ENCODE measurements at places on chromosomes 1 and 21.
A peak's percentile ranks its signal among the peaks of the same experiment; 100 is the strongest.

- no peak for DNase-seq
Measured at GRCh38 chr1:96352733-96353132, 368.9 kb upstream of the PTBP2 start.

- DNase-seq: no peak
Measured at GRCh38 chr1:168842306-168842705, 113.3 kb upstream of the DPT start.

- no peak for DNase-seq
Measured at GRCh38 chr1:24987875-24988557, 57.9 kb upstream of the RUNX3 start.

GRCh38 chr1:156886583-156887281 is 6.8 kb upstream of the PEAR1 start:
- no peak for DNase-seq

GRCh38 chr1:231428377-231428776 is 6.3 kb upstream of the EGLN1 start:
- DNase-seq: no peak

GRCh38 chr1:35288761-35289160 is 20.3 kb downstream of the ZMYM4 start:
- no peak for DNase-seq

DNA sequence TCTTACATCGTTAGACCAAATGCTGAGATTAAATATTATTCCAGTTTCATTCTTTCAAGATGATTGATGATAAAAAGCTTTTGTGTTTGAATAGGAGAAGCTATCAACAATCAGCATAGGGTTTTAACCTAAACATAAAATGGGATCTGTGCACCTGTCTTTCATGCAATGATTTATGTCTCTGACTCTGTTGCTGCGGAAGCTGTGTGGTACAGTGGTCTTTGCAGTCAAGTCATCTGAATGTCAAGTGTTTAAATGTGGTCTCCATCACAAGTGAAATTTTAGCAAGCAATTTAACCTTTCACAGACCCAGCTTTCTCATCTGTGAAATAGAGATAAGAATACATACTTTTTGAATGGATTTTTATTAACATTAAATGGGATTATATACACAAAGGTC is 107.2 kb downstream of the PLPPR5 start:
- DNase-seq: no peak

- DNase-seq: no peak
Measured at GRCh38 chr1:235617808-235618207, 31.8 kb downstream of the GNG4 start.

DNA sequence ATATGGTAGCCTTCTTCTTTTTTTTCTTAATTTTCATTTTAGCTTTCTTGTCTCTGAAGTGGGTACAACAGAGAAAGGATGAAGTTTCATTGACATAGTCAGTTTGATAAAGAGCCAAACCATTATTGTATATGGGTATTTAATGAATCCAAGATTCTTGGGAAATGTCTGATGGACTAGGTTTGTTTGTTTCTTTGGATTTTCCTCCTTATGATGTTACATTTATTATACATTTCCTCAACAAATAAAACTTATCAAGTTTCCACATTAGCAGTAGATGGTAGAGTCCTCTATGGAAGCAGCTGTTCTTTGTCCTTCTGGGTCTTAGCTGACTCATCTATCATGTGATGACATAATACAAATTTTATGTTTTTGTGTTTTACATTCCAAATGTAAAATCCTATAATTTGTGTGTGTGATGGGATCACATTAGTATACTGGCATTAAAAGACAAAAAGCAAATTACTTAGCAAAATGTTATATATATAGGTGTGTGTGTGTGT is 6.0 kb downstream of the COL24A1 start:
- no peak for DNase-seq

- DNase-seq: no peak
Measured at GRCh38 chr1:211490038-211490678, 1.8 kb downstream of the RD3 start.

GRCh38 chr1:8256321-8256720 is 61.6 kb upstream of the SLC45A1 start:
- no peak for DNase-seq

GRCh38 chr21:37631319-37632117 is 264.9 kb downstream of the DYRK1A start:
- DNase-seq: no peak

DNA sequence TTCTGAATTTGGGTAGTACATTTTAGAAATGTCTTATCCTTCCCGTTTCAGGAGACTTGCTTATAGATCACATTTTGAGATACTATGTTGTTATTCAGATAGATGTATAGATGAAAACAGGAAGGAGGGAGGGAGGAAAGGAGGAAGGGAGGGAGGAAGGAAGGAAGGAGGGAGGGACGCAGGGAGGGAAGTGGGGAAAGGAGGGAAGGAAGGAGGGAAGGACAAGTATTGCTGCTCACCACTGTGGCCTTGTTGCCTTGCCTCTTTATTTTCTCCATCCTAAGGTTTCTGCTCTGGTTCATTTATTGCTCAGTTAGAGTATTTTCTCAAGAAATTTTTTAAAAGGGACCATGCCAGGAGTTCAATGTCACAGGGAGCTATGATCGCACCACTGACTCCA is 134.3 kb downstream of the LTN1 start:
- DNase-seq: no peak

GRCh38 chr1:175493321-175494010 is 249.9 kb downstream of the TNR start:
- DNase-seq: no peak

DNA sequence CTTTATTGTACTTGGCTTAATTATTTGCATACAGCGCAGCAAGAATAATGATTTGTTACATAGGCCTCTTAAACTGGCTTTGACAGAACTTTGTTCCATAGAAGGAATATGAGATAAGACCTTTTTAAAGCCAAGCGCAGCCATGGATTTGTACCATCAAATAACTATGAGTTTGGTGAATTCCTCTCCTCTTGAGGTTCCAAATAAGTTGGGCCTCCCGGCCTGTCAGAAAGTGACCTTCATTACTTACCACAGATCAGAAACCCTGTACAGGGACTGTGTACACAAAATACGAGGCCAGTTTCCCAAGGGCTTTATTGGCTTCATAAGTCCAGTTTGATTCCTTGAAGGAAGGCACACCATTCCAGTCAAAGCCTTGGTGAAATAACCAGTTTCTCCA is 21.8 kb upstream of the HSD3B1 start:
- DNase-seq: no peak

DNA sequence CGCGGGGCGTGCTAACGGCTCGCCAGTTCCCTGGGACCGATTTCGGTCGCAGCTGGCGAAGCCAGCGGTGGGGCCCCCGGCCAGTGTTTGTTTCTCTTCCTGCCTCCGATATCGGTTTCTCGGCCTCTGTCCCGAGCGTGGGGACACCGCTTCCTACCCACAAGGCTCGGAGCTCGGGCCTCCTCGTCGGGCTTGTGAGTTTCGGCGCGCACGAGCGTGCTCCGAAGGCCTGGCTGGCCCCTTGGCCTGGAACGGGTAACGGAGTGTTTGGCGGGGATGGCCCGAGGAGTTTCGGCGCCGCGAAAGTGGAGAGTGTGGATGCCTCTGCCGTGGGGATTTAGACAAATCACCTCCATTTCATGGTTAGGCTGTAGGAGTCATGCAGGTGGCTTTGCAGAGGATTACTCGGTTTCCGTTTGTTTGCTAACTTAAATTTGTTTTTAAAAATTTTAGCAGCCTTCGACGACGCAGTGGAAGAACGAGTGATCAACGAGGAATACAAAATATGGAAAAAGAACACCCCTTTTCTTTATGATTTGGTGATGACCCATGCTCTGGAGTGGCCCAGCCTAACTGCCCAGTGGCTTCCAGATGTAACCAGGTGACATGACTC is 559 bp downstream of the RBBP4 start:
- no peak for DNase-seq

- no peak for DNase-seq
Measured at GRCh38 chr1:70542856-70543255, 131.8 kb downstream of the CTH start.

DNA sequence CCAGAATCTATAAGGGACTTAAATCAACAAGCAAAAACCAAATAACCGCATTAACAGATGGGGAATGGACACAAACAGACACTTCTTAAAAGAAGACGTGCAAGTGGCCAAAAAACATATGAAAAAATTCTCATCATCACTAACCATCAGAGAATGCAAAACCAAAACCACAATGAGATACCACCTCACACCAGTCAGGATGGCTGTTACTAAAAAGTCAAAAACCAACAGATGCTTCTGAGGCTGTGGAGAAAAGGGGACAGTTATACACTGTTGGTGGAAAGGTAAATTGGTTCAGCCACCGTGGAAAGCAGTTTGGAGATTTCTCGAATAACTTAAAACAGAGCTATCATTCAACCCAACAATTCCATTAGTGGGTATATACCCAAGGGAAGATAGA is 124.9 kb upstream of the OLIG2 start:
- DNase-seq: no peak

DNA sequence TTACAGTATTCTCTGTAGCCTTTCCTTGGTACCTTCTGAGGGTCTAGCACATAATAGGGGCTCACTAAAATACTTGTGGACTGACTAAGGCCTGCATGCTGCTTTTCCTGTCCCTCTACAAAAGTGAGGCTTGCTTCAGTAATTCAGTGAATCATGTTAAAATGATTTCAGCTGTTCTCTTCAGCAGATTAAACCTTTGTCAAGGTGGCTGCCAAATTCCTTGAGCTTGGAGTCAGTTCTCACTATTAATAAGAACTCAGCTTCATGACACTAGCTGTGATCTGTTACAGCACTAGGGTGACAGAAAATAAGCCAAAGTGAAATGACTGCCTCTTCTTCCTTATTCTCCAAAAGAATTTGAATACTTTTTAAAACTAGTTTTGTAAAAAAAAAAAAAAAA is 128.8 kb downstream of the KCNN3 start:
- no peak for DNase-seq

DNA sequence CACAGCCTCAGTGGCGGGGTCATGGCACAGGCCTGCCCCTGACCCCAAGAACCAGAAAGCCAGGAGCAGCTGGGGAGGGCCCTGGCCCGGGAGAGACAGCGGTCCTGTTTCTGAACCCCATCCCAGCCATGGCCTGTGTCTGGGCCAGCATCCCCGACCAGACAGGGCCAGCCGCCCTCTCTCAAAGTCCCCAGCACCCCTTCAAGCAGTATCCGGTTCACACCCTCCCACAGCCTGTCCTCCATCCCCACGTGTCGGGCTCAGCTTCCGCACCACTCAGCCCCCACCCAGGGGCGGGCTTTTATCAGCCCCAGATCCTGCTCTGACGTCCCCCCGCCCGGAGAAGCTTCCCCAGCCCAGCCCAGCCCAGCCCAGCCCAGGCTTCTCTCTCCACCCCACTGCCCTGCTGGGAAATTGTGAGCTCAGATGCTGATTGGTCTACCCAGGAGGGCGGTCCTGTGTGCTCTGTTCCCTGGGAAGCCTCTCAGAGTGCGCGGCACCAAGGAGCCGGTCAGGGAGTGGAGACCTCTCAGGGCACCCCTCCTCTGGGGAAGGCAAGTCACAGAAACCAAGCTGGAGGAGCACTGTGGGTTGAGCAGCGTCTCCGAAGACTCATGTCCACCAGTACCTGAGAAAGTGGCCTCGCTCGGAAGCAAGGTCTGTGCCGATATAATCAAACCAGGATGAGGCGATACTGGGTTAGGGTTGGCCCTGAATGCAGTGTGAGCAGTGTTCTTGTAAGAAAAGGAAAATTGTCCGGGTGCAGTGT is 4.7 kb upstream of the FAAP20 start:
- DNase-seq: peak; percentile 76

- DNase-seq: no peak
Measured at GRCh38 chr1:196193896-196194559, 414.2 kb downstream of the KCNT2 start.

DNA sequence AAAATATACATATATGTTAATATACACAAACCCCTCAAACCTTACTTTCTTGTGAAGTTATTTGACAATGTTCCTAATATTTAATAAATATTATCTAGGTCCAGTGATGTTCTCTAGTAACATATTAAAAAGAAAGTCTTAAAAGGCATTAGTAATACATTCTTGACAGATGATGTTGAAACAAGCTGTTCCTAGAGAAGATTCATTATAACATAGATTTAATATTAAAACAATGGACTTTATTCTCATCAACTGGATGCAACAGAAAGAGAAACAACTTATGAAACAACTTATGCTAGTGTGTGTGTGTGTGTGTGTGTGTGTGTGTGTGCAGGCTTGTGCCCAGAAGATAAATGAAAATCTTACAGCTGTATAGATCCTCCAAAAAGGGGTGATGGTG is 68.5 kb upstream of the PLXNA2 start:
- DNase-seq: no peak

DNA sequence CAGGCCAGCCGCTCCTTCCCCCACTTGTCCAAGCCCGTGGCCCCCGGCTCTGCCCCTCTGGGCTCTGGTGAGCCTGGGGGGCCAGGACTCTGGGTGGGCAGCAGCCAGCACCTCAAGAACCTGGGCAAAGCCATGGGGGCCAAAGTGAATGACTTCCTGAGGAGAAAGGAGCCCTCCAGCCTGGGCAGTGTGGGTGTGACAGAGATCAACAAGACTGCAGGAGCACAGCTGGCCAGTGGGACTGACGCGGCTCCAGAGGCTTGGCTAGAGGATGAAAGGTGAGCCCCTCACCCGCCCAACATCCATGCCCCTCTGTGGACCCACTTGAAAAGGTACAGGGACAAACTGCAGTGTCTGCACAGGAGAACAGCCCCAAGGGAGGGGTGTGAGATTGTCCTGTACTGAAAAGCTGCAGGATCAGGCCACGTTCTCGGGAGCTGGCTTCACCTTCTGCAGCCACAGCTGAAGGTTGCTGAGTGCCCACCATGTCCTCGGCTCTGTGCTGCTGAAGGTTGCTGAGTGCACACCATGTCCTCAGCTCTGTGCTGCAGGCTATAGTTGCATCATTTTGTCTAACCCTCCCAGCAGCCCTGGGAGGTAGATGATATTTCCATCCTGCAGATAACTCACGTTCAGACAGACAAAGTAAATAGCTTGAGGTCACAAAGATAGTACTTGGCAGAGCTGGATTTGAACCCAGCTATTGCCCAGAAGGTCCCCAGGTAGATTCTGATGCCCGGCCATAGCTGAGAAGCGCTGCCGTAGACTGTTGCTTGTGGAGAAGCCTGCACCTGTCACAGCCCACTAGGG is 618 bp downstream of the C1orf226 start:
- no peak for DNase-seq

DNA sequence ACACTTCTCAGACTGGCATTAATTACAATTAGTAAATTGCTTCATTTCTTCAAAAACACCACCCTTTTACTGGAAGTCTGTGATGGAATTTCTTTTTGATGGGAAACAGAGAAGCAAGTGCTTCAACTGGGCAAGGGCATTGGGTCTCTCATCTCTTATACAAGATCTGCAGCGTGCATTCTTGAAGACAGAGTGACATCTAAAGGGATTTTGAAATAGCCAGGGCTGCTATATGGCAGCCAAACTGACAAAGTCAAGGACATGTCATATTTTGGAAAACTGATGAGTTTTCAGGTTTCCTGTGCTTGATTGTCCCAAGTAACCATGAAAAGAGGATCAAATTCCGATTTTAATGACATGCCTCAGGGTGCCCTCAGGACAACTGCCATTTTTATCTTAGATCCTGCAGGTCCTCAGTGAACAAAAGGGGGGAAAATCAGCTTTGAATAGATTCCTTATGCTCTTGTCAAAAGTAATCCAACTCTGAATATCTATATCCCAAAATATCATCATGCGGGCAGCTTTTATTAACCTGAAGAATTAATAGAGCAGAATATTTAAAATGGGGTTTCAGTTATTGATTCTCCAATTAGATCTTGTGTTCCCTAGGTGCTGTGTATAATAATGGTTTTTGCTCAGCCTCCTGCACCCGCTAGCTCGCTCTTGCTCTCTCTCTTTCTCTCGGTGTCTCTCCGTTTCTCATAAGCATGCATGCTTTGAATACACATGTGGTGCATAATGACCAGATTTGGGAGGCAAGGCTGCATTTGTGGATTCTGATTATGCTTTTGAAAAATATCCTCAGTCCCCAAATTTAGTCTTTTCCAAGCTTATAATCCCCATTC is 221.8 kb downstream of the TTLL7 start:
- DNase-seq: no peak
